ENCODE measurements at places on chromosomes 3 and 15.

- no peak for DNase-seq
Measured at GRCh38 chr3:144516026-144516425, 544.4 kb downstream of the DIPK2A start.

DNA sequence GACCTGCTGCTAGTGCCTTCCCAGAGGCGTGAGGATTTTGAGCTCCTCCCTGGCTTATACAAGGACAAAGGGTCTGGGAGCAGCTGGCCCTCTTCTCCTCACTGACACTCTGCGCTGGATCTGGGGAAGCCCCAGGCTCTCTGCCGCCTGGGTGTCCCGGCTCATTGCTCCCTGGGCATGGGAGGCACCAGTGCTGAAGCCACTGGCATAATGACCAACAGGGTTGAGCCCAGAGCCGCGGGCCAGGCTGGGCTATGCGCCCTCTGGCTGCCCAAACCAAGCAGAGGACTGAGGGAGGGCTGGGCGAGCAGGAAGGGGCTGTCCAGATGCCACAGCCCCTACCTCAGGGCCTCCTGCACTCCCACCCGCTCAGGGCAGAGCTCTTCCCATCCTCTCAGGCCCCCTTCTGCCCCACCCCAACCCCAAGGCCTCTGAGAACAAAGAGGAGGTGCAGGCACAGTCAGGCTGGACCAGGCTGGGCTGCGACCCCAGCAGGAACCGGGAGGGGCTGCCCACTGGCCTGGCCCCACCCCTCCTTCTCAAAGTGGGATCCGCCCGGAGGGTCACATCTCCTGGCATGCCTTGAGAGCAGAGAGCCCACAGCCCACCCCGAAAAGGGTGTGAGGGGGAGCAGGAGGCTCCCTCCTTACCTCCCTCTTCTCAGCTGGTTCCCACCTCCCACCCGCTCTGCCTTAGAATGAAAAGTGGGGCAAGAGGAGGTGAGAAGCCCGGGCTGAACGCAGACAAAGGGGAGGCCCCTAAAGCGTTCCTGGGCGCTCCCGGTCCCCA lies 1.6 kb downstream of the LINGO1 start:
- peak; percentile 79 for DNase-seq

DNA sequence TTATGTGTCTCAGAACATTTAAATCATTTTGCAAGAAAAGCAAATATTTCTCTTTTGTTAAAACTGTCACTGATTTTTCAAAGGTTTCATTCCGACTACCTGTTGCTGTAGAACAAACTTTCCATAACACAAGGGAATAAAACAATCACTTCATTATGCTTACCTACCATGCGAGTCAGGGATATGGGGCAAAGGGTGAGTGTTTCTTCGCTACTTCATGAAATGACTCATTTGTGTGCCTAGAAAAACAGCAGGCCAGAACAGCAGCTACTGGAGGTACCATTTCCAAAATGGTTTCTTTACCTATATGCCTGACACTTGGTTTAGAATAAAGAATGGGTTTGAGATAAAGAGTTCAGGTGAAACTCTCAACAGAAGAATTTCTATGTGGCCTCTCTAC lies 712.5 kb downstream of the PLOD2 start:
- DNase-seq = no peak

DNA sequence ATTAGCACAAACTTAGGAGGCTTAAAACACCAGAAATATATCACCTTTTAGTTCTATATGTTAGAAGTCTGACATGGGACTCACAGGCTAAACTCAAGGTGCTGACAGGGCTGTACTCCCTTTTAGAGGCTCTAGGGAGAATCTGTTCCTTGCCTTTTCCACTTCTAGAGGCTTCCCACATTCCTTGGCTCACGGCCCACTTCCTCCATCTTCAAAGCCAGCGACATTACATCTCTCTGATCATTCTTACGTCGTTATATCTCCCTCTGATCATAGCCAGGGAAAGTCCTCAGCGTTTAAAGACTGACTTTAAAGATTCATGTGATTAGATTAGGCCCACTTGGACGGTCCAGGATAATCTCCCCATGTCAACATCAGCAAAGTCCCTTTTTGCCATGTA lies 166.3 kb downstream of the GREM1 start:
- DNase-seq = no peak

DNA sequence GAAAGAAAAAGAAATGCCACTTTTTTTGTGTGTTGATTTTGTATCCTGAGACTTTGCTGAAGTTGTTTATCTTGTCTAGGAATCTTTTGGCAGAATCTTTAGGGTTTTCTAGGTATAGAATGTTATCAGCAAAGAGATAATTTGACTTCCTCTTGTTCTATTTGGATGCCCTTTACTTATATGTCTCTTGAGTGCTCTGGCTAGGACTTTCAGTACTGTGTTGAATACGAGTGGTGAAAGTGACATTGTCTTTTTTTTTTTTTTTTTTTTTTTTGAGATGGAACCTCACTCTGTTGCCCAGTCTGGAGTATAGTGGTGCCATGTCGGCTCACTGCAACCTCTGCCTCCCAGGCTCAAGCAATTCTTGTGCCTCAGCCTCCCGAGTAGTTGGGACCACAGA lies 64.7 kb upstream of the NPHP3 start:
- DNase-seq = no peak

DNA sequence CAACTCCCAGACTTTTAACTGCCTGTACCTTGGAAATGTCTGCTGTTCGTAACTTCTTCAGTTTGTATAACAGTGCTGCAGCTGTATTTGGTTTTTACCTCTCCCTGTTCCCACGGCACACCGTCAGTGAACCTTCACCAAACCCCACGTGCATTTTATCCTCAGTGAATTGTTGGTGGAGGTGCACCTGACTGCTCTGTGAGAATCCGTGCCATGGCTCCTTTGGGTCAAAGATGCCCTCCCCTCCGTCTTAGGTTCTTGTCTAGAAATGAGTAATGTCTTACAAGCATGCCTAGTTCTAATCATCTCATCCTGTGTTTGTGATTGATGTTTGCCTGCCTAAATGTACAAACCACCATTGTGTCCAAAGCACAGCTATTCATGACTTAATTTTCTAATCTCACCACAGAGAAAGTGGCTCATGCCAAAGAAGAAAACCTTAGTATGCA lies 28.2 kb downstream of the TPM1 start:
- no peak for DNase-seq

- no peak for DNase-seq
Measured at GRCh38 chr15:101466188-101466587, 23.3 kb downstream of the PCSK6 start.

- no peak for DNase-seq
Measured at GRCh38 chr3:72397586-72397985, 450.7 kb downstream of the SHQ1 start.

DNA sequence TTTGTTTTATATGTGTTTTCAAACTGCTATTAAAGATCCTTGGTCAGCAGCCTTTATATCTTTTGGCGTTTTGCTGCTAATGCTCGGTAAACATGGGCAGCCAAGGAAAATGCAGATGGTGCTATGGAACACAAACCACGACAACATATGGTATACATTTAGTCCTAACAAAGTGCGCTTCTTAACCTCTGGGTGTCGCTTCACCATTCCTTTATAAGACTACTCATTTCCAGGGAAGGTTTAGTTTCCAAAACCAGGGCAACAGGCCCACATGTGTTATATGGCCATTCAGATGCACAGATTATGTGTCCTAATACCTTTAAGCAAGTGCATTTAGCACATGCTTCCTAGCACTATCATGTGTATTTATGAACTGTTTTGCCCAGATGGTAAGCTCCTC lies 14.7 kb downstream of the SHOX2 start:
- DNase-seq = no peak

DNA sequence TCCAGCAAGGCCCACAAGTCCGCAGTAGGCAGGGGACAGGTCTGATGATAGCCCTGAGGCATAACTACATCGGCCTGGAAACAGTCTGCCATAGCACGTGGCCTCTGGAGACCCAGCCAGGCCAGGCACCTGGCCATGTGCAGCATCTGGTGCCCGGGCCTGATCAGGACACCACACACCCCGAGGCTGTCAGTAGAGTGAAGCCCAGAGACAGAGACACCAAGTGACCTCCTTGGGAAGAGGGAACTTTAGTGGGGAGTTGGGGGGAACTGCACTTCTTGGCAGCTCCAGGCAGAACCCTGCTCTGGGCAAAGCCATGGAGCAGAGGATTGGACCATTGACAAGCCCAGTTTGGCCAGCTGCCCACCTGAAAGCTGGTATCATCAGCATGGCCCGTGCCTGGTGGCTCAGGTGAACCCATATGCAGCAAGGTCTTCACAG lies 1.2 kb downstream of the SHISA5 start:
- DNase-seq = peak; percentile 15

GRCh38 chr15:99712415-99712814 lies 20.8 kb downstream of the LYSMD4 start:
- no peak for DNase-seq

DNA sequence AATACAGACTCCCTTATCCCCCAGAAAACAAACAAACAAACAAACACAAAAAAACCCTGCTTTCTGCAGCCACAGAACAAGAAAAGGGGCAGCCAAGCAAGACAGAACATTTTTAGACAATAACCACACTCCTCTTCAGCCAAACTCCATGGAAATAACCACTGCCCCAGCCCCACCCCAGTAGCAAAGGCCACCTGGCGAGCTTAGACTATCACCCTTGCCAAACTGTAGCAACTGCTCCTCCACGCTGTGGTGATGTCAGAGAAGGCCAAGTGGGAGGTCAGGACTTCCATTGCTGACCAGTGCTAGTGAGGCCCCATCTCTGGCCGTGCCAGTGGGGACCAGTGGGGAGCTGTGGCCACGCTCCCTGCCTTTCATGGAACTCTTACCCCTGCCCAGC lies 60.3 kb upstream of the CHRNA7 start:
- DNase-seq = no peak

GRCh38 chr3:76624164-76624563 lies 415.7 kb upstream of the ROBO2 start:
- DNase-seq = no peak

GRCh38 chr3:107206141-107206540 lies 171.1 kb upstream of the CCDC54 start:
- peak; percentile 89 for DNase-seq

DNA sequence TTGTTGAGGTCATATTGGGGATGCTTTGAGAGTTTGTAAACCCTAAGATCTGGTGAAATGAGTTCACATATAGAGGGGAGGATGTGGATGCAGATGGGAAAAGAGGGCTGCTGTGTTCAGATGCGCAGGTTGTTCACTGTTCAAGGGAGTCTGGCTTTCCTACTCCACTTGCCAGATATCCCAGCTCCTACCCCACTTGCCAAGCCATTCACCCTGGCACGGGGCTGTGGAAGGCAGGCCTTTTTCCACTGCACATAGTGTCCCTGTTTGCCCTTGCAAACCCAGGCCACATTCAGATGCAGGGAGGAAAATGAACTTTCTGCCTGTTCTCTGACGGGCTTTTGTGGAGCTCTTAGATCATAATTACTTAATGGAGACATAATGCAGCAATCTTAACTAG lies 29.0 kb downstream of the CRABP1 start:
- no peak for DNase-seq

DNA sequence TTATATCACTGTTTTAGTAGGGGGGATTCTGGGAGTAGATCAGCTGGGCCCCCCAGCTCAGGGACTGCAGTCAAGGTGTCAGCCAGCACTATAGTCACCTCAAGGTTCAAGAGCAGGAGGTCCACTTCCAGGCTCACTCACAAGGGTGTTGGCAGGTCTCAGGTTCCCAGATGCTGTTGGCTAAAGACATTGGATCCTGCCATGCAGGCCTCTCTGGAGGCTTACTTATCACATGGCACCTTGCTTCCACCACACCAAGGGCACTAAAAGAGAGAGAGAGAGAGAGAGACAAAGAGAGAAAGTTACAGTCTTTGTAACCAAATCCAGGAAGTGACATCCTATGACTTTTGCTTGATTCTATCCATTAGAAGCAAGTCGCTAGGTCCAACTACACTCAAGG lies 7.5 kb upstream of the PPP1R14D start:
- DNase-seq = no peak

DNA sequence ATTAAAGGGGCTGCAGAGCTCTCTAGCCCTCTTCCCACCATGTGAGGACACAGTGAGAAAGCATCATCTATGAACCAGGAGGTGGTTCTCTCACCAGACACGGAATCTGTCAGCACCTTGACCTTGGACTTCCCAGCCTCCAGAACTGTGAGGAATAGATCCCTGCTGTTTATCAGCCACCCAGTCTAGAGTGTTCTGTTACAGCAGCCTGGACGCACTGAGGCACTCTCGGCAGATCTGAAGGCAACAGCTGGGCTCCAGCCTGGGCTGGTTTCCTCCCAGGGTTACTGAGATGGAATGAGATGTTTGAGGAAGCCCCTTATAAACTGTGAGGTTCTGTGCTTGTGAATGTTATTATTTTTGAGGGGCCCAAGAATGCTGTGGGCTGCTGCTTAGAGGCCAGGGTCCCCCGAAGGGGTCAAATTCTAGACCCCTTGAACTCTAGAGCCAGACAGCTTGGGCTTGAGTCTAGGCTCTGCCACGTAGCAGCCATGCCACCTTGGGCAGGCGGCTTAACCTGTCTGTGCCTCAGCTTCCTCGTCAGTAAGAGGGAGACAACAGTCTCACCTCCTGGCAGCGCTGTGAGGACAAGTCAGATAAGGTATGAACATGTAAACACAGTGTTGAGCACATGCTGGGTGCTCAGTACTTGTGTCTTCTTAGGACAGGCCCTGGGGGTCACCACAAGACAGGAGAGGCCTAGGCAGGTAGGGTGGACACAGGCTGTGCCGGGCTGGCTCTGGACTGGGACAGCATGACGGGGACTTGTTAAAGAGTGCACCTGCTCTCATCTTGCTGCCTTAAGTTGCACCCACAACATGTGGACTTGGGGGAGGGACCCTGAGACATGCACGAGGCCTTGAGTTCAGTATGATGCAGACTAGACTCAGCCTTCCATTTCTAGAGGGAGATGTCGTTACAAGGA lies 49.2 kb downstream of the MGLL start:
- no peak for DNase-seq

DNA sequence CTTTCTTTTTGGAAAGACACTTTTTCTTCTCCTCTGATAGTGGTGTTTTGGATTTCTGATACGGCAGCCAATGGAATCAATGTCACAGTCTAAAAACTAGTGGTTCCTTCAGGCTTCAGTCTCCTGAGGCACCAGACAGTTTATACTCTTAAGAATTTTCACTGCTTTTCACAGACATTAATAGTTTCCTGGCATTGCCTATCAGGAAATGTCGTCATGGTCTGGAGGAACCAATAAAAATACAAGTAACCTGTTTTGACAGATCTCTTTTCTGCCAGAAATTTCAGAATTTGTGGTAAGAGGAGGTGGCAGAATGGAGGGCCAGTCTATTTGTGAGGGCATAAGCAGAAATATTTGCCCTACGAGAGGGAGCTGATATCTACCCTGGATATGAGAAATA lies 44.8 kb downstream of the FILIP1L start:
- DNase-seq = no peak

GRCh38 chr3:70315021-70315420 lies 2.6 kb upstream of the MDFIC2 start:
- no peak for DNase-seq

DNA sequence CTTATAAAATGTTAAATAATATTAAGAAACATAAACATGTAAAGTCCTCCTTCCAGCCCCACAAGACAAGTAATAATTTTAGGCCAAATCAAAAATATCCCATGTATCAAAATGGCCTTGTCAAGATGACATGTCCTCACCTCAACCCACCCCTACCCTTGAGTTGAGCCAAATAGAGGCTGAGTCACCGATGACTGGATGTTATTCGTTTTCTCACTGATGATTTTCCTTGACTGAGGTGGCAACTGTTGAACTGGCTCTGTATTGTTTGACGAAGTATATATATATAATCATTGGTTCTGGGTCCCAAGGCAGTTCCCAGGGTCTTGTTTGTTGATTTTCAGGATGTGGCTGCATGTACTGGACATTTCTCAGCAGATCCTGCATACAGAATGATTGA lies 75.3 kb downstream of the TMEM108 start:
- DNase-seq = no peak

GRCh38 chr15:42385980-42386700 lies 26.8 kb downstream of the CAPN3 start:
- no peak for DNase-seq
